NCI-H82 (cell line): ENCODE measurements at places on chromosomes 1 and 21.

GRCh38 chr1:19166066-19166465 is 44.0 kb downstream of the UBR4 start:
- no peak for DNase-seq

DNA sequence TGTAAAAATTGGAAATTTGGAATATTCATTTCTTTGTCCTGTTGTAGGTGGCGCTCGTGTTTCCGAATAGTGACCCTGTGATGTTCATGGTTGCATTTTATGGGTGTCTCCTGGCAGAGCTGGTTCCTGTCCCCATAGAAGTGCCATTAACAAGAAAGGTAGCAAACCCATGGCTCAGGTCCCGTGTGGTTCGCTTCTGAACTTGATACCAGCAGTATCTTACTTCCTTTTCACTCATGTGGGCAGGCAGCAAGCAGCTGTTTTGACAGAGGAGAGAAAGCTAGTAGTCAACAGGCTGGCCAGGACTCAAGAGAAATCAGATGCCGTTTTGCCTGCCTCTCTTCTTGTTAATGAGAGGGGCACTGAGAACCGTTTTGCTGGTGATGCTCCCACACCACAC is 72.8 kb downstream of the S100B start:
- no peak for DNase-seq

- no peak for DNase-seq
Observed at GRCh38 chr1:177181280-177181630, 10.5 kb downstream of the BRINP2 start.

GRCh38 chr1:153306303-153307220 is 6.2 kb downstream of the PGLYRP3 start:
- DNase-seq: no peak

- DNase-seq: no peak
Observed at GRCh38 chr1:48555271-48555670, 83.3 kb upstream of the SPATA6 start.

GRCh38 chr1:42806171-42806570 is 10.8 kb upstream of the ERMAP start:
- peak; percentile 52 for DNase-seq

DNA sequence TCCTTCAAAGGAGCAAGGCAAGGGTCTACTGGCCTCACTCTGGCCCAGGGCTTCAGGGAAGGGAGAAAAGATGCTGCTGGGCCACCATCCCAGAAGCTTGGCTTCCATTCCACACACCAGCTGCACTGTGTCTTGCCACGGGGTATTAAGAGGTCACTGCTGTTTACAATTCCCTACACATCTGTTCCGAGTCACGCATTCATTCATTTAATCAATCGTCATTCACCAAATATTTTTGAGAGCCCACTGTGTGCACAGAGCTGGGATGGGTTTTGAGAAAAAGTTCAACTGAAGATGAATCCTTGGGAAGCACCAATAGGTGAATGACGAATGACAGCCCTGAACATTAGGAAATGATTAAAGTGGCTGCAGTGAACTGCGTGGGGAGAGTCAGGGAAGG is 101.7 kb downstream of the NAV1 start:
- peak; percentile 51 for DNase-seq

GRCh38 chr1:39951926-39952325 is 3.0 kb upstream of the MFSD2A start:
- DNase-seq: peak; percentile 50

- DNase-seq: no peak
Observed at GRCh38 chr1:8572106-8572505, 245.3 kb downstream of the RERE start.

GRCh38 chr1:185574139-185574875 is 159.9 kb upstream of the HMCN1 start:
- DNase-seq: no peak

DNA sequence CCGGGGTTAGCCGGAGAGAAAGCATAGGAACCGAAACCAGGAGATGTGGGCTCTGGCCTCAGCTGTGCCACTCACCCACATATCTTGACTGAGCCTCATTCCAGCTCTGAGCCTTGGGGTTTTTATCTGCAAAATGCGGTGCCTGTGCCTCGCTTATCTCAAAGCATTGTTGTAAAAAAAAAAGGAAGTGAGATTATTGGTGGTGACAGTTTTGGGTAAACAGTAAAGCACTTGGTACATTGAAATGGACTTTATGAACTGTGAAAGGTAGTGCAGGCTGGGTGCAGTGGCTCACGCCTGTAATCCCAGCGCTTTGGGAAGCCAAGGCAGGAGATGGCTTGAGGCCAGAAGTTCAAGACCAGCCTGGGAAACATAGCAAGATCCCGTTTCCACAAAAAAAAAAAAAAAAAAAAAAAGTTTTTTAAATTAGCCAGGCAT is 3.8 kb downstream of the PTAFR start:
- no peak for DNase-seq

DNA sequence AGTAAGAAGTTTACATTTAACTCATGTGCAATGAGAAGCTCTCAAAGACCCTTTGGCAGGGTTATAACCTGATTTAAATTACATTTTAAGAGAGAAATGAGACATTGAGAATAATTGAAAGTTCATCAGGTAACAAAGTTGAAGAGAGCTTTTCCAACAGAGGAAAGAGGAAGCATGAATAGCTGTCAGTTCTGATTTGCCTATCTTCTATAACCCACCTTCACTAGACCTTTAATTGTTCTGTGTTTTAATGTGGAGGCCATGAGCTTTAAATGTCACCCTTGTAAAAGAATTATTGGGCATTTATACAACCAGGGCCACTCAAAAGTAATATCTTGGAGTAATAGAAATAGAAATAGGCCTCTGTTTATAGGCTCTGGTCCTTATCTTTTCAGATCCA is 9.3 kb upstream of the FCRL1 start:
- no peak for DNase-seq

DNA sequence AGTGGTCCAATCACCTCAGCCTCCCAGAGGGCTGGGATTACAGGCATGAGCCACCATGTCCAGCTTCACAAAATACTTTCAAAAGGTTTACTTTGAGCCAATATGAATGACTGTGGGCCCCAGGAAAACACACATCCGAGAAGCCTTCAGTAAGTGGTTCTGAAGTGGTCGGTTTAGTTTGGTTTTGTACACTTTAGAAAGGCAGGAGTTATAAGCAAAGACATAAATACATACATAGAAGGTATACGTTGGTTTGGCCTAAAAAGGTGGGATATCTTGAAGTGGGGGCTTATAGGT is 3.2 kb upstream of the MIB2 start:
- DNase-seq: no peak

DNA sequence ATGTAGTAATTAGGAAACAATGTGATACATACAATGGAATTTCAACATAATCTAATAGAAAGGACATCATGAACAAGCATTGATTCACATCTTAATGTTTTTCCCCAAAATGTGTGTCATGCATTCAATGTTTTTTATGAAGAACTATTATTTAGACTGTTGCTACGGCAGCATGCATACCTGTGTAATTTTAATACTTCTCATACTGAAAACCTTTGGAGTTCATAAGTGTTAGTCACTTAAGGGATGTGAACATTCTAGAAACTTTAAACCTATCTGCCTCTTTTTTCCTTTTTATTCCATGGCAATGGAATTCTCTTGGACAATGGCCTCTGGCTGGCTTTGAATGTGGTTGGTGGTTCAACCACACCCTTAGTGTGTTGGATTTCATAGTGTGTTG is 48.6 kb downstream of the TMPRSS15 start:
- no peak for DNase-seq

- no peak for DNase-seq
Observed at GRCh38 chr1:225899044-225899925, 10.3 kb upstream of the LEFTY1 start.

DNA sequence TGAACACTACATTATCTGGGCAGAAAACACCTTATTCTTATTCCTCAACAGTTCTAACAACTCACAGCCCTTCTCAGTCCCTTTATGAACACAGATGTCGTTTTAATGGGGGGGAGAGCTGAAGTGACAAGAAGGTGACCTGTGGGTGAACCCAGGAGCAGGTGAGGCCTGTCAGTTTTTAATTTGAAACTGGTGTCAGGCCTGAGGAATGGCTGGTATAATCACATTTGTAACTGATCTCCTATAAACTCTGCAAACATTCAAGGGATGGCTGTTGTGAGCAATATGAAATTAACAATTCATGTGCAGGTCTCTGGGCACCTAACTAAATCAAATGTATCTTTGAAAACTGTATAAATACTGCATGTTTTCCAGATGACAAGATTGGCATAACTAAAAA is 362.1 kb upstream of the NR5A2 start:
- DNase-seq: no peak

DNA sequence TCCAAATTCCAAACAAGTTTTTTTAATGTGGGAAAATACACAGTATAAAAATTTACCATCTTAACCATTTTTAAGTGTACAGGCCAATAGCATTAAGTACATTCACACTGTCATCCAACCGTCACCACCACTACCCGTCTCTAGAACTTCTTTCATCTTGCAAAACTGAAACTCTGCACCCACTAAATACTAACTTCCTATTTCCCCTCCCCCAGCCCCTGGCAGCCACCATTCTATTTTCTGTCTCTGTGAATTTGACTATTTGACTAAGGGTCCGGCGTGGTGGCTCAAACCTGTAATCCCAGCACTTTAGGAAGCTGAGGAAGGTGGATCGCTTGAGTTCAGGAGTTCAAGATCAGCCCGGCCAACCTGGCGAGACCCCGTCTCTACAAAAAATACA is 36.1 kb downstream of the CLSTN1 start:
- DNase-seq: no peak

GRCh38 chr1:202547215-202547614 is 163.0 kb downstream of the SYT2 start:
- no peak for DNase-seq

DNA sequence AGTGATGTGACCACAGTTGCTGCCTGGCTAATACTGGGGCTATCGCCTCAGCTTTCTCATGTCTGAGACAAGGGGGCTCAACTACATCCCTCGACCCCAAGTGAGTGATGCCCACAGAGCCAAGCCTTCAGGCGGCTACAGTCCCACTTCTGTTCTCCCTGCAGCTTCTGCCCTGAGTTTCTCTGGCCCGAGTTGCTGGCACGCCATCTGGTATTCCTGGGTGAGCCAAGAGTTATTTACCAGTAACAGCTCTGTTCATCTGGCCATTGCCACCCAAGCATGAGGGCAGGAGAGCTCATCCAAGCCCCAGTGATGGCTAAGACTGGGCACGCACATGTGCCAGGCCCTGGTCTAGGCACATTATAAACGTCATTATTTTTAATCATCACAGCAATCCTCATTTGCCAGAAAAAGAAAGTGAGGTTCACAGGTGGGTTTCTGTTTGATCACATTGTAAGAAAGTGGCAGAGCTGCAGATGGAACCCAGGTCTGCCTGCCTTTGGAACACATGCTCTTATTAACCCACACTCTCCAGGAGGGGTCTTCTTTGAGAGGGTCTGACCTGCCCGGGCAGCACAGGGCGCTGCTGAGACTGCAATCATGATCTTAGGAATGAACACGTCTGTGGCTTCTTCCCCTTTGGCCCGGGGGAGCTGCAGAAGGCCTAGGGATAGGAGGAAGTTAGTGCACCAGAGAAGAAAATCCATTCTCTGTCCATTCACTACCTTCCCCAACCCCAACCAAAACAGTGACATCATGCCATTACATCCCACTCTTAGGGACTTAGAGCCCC is 27.5 kb downstream of the KCND3 start:
- no peak for DNase-seq

GRCh38 chr1:14804626-14805025 is 206.1 kb downstream of the KAZN start:
- peak; percentile 43 for DNase-seq

- DNase-seq: no peak
Observed at GRCh38 chr21:16667395-16667794, 845.4 kb upstream of the CXADR start.

DNA sequence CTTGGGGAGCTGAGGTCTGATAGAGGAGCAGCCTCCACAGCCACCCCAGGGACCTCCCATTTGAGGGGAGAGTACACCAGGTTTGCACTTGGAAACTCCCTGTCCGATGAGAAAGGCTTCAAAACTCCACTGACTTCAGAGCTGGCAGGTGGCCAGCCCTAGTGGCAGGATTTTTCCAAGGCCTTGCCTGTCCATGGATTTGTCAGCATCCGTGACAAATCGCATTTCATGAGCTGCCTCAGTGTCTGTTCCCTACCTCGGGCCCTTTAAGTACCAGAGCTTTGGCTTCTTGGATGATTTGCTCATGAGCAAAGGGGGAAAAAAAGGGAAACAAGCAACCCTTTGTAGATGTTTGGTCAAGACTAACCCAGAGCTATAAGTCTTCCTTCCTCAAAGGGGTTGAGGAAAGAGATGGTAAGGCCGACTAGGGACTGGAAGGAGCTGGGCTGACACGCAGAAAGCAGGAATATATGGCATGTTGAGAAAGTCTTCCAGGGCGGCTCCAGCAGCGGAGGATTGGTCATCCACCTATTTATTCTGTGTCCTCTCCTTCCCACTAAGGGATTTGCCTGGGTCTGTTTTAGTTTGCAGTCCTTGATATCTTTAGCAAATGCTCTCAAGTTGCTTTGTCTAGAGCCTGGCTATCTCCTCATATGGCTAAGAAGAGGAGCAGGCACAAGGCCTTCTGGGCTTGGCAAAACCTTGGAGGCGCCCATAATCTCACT is 2.7 kb upstream of the HSPG2 start:
- peak; percentile 83 for DNase-seq

DNA sequence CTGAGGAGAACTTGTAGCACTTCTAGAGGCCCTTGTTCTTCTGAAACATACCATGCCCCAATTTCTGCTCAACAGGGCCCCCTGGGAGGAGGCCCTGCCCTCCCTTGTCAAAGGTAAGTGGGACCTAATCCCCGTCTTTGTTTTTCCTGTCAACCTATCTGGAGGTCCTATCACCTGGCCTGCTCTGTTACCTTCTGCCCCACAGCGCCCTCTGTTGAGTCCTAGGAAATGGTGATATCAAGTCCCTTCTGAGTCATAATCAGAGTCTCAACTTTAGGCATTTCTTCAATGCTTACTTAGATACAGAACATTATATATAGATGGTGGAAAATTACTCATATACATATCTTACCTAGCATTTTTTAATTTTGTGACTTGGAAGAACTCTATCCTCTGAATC is 28.2 kb upstream of the FCRL4 start:
- peak; percentile 68 for DNase-seq

DNA sequence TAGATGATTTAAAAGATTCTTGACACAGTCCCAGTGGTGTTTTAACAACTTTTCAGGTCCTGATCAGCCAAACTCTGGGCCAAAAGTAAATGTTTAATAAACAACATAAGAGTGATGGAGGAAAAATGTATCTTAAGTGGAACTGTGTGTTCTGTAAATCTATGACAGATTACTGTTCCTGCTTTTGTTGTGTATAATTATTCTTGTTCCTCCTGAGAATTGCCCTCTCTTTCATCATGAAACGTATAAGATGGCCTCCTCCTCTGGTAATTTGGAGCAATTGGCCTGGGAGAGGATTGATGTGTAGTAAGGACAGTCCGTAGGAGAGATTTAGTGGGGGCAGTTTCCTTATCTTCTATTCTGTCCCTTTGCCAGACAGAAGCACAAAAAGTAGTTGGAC is 34.5 kb downstream of the GALNT2 start:
- DNase-seq: no peak

- peak; percentile 23 for DNase-seq
Observed at GRCh38 chr21:44932408-44933181, 7.2 kb upstream of the SLX9 start.
